ENCODE measurements at places on chromosomes 16 and 17.

GRCh38 chr16:85640254-85640558 lies 27.1 kb downstream of the GSE1 start:
- peak; percentile 25 for DNase-seq

GRCh38 chr17:76841776-76842405 lies 26.3 kb upstream of the MGAT5B start:
- DNase-seq, result no peak

DNA sequence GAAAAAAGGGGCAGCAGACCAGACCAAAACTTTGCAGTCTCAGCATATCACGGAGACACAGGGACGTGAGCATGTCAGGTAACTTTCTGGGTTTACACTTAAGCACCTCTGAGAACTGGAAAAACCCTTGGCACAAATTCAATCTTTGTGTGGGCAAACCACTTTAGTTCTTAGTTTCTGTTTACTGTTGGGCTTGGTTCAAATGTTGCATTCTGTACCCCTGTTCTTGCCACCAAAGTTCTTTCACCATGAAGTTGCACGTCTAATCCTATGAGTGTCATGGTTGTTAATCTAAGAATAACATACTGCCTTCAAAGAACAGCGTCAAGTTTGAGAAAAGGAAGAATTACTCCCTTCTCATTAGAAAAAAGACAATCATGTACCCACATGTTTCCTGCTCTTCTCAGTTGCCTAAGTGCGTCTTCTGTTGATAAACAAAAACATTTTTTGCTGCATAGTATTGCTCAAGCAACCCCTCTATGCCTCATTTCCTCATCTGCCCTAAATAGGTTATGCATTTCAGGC lies 11.6 kb downstream of the KRT33A start:
- peak; percentile 24 for DNase-seq

DNA sequence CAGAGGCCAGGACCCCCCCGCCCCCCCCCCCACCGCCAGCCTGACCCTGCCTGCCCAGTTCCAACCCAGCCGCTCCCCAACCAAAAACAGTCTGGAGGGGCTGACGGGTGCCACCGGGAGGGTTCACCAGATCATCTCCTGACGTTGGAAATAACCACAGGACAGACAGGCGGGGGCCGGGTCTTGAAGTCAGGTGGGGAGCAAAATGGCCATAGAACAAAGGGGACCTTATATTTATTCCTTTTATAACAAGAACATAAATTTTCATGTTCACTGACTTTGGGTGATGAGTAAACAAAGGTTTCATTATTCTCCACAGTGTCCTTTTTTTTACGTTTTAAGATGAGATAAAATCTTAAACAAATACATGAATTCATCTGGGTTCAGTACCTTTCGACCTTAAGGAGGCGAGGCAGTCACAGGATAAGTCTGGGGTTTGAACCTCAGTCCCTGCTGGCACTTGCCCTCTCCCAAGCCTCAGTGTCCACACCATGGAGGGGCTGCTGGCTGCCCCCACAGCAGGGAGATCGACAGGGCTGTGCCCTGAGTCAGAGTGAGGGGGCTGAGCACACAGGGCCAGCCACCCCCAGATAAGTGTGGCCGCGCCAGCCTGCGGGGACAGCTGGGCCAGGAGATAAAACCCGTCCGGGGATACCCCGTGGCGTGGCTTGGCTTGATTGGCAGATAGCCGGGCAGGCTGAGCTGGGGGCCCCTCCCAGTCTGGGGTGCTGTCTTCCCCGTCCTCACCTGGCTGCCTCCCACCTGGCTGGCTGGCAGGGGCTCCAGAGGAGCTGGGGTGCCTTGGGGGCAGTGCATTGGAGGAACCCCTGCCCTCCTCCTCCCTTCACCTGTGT lies 15.0 kb downstream of the SLC7A5 start:
- DNase-seq, result peak; percentile 52

- DNase-seq, result no peak
These were observed 18.8 kb upstream of the TMEM220 start for GRCh38 chr17:10748531-10749181.

All from DMS53 (cell line).